H9 (cell line): ENCODE measurements at places on chromosomes 12 and 14.

GRCh38 chr12:851343-851742 is 98.2 kb downstream of the RAD52 start:
- no peak for DNase-seq

GRCh38 chr14:21024585-21025370 is at the start of gene NDRG2:
Gene NDRG2, minus strand, starts transcription at chr14:21025061. Its CDS starts 1,746 bp downstream, at chr14:21023315.
- peak; percentile 88 for DNase-seq

DNA sequence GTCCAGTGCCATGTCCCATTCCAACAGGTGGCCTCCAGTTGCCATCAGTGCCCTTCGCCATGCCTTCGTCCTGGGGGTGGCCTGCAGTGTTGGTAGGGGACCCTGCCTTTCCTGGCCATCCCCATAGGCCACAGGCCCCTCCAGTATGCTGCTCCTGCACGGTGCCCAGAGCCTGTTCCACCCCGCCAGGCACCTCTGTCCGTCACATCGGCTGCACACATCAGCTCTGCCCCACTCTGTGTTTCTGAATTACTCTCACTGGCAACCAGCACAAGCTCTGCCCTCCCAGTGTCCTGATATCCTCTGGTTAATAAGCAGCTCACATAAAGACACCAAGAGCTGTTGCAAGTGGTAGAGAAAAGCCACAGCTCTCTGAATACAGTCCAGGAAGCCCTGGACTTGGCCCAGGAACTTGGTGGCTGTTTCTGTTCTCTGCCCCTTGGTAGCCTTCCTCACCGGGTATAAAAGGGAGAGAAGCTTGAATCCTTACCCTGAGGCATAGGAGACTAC is 31.3 kb upstream of the ATP2A2 start:
- no peak for DNase-seq

GRCh38 chr14:97120611-97121031 is 323.4 kb downstream of the VRK1 start:
- no peak for DNase-seq

GRCh38 chr14:103854822-103855733 is 7.7 kb upstream of the PPP1R13B start:
- peak; percentile 83 for DNase-seq

DNA sequence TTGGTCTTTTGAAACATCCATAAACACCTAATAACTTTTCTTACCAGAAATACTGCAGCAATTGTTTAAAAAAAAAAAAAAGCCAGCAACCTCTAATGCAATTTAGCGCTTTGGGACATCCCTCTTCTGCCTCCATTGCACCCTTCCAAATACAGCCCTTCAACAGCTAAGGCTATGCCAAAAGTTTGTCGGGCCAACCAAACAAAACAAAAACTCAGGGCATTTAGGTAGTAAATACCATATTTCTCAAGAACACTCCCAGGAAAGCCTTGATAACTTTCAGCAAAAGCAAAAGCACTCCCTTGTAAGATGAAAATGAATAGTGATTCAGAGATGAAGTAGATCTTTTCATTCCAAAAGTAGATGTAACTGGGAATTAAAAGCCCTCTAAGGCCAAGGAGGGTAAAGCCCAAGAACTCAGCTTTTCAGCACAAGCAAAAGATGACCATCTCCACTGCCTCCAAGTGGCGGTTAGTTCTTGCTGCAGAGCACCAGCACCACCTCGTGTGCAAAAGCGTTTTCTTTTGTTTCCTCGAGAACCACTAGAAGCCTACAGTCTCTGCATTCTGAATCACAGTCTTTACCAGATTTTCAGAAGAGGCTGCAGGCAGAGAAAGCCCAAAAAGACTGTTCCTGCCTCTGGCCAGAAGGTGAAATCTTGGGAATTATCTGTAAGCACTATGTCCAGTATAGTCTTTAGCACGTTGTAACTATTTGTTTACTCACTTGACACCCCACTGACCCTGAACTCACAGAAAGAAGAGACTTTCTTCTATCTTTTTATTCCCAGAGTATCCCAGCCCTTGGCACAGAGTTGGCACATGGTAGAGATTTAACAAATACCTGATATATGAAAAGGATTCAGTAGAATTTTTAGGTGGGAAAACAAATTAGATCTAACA is 53.1 kb downstream of the SIX6 start:
- peak; percentile 83 for DNase-seq

DNA sequence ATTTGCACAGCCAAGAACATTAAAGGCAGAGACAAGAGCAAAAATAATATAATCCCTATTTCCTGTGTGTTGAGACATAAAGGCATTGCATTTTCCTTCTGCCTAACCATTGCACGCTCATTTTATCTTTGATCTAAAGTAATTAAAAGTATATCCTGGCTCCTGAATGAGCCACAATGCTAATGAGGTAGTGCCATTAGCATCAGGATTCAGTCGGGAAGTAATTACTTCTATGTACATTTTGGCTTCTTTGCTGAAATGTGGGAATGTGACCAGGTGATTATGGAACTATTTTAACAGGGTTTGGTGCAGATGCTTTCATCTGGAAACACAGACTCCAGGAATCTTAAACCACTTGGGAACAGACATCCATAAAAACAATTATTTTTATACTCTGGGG is 77.4 kb downstream of the TMTC1 start:
- no peak for DNase-seq

DNA sequence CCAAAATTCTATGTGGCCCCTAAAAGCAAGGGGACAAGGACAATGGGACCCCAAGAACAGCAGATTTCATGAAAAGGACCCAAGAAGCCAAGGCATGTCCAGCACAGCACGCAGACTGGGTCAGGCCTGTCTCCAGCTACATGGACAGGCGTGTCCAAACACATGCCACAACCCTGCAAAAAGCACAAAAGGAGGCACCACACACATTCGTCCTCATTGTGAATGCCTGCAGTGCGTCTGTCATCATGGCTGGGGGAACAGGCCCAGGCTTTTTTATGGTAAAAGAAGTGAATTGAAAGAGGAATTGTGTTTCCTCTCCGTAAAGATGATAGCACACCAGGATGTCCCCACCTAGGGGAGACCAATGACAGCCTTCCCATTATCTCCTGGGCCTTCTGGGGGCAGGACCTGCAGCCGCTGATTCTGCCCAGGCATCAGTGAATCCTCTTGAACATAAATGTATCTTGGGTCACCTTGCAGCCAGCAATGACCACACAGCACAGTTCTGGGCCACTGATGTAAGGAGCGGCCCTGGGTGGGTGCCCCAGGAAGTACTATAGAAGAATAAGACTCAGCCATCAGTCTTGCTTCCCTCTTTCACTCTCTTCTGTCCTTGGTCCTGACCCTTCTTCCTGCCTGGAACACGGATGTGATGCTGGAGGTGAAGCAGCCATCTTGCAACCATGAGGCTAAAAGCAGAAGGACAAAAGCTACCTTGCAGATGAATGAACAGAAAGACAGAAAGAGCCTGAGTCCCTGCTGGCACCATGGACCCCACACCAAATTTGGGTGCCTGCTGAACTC is 29.8 kb upstream of the C14orf180 start:
- DNase-seq: no peak

- no peak for DNase-seq
These were observed 62.3 kb downstream of the GCH1 start for GRCh38 chr14:54840336-54840735.

- DNase-seq: no peak
These were observed 89.4 kb downstream of the OTX2 start for GRCh38 chr14:56720703-56721460.

DNA sequence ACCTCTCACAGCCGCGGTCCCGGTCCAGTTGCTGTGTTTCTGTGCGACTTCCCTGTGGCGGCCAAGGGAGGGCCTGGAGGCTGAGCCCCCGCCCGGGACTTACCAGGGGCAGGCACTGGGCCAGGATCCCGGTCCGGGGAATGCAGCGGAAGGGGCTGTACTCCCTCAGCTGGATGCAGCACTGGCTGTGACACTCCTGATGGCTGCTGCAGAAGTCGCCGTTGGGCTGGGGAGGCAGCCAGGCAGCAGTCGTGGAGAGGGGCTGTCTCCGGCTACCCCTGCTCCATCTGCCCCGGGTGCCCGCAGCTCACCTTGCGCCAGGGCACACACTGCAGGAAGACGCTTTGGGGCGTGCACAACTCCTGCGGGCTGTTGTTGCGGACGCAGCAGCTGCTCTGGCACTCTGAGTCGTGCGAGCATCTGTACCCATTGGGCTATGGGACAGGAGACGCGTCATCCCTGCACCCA is 6.2 kb downstream of the LRCOL1 start:
- DNase-seq: peak; percentile 35

DNA sequence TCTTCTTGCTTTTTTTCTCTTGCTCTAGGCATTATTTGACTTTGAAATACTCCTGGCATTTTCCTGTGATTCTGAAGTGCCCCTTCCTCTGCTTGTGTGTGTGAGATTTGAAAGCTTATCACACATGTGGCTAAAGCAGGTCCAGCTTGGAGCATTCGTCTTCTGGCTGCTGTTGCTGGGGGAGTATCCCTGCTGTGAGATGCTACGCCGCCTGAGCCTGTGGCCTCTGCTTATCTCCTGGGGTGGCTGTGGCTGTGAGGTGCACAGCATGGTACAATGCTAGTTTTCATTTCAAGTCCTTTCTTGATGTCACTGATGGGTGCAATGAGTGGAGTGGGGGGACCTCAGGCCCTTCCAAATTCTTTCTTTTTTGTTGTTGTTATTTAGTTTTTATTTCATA is 371.8 kb downstream of the ZFP36L1 start:
- no peak for DNase-seq

DNA sequence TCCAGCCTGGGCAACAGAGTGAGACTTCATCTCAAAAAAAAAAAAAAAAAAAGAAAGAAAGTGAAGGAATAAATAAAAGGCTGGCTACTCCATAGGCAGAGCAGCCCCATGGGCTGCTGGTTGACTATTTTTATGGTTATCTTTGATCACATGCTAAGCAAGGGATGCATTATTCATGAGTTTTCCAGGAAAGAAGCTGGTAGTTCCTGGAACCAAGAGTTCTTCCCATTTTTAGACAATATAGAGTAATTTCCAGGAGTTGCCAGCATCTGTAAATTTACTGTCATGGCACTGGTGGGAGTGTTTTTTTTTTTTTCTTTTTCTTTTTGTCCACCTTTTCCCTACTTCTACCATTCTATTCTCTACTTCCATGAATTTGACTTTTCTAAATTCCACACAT is 24.2 kb downstream of the FGD4 start:
- no peak for DNase-seq

- no peak for DNase-seq
These were observed 16.9 kb upstream of the PPP4R4 start for GRCh38 chr14:94157197-94157596.

DNA sequence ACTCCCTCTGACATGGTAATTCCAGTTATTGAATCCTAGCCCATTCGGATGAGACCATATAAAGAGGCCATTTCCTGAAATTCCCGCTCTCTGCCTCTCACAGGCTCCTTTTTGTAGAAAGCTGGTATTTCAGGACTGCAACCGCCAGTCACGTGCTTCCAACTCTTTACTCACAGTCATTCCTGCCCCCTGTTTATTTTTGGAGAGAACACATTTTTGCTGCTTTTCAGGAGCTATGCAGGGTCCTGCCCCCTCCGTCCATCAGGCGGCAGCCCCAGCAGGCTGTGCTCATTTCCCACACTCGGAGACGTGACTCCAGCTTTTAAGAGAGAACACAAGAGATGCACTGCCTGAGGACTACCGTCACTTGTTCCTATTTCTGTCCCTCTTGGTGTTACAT is 26.8 kb downstream of the IFT43 start:
- peak; percentile 31 for DNase-seq

GRCh38 chr14:71647086-71647784 is 285.0 kb upstream of the RGS6 start:
- DNase-seq: peak; percentile 38

DNA sequence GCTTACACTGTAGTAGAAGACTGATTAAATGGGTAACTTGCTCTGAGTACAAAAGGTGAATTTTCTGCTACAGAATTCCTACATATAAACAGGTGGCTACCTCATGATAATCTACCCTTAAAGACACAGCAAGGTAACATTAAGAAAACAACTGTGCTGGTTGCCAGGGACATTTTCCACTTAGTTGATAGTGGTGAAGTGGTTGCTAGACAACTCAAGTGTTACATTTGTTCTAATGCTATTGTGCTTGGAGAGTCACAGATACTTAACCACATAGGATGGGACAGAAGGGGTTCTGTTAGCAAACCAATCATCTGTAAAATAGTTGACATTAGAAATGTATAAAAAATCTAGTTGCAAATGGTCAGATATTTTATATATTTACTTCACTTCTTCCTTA is 870.3 kb upstream of the SEL1L start:
- no peak for DNase-seq

DNA sequence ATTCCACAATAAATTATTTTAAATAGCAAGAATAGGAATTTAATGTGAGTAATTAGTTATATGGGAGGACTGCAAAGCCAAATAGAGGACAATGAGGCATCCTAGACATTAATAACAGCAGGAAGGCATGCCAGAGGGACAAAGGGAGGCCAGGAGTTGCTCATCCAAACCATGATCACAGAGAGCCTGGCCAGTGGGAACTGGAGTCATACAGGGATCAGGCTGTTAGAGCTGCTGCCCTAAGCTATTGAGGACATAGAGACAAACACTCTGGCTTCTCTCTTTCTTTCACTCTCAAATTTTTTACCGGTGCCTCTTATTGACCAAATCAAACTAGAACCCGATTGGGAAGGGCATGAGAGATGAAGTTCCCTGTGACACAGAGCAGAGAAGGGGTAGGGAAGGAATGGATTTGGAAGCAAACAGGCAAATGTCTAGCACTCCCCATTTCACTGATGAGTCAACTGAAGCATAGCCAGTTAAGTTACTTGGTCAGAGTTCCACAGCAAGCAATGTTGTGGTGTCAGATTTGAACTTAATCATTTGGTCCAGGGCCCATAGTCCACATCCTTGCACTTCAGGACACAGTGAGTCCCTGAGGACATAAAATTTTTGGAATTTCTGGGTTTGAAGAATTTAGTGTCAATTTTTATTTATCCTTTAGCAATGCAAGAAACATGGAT is 17.9 kb upstream of the CFAP54 start:
- no peak for DNase-seq

DNA sequence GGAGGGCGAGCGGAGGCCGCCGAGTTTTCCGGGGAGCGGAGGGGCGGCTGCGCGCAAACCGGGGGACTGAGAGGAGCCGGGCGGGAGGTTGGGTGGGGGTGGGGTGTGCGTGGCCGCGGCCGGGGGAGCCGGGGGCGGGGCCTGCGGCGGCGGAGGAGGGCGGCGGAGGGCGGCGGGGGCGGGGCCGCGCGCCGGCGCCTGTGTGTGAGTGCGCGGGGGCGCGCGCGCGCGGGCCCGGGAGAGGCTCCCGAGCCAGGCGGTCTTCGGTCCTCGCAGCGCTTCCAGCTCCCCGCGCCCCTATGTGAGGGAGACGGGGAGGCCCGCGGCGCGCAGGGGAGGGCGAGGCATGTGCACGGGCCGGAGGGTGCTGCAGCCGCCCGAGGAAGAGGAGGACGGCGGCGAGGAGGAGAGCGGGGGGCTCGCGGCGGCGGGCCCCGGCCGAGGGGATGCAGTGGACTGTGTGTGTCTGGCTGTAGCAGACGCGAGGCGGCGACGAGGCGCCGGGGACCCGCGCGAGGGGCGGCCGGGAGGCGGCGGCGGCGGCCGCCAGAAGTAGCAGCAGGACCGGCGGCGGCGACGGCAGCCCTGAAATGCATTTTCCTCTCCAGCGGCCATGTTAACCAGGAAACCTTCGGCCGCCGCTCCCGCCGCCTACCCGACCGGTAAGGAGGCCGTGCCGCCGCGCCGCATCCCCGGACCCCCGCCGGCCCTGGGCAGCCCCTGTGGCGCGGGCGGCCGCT is at the start of gene DYRK2:
Gene DYRK2 (plus strand): TSS at position 225 of the 740 bp plus-strand sequence. CDS start 389 bp downstream, at position 614.
- DNase-seq: peak; percentile 78
